ENCODE measurements at places on chromosomes 4 and X. TPM values are rescaled to one million over a fixed set of nuclear protein-coding genes. Genes with fewer than 3 reads are reported as not detected.

Gene MPP1
- total RNA-seq: 30.2 TPM

Gene SLC2A9
- total RNA-seq: 21.2 TPM

Gene TSPAN7
- total RNA-seq: 66.2 TPM

Gene ZDHHC15
- total RNA-seq: 4.6 TPM

Gene PAGE2
- total RNA-seq: not detected

Gene TLR2
- total RNA-seq: 8.7 TPM

Gene FAM236A
- 2.6 TPM for total RNA-seq
